Caco-2 (cell line): ENCODE measurements at places on chromosomes 11 and 22. TPM values are rescaled to one million over a fixed set of nuclear protein-coding genes. Genes with fewer than 3 reads are reported as not detected.

- H3K27me3 ChIP-seq = no peaks in the 10 kb centered on the region
- H3K36me3 ChIP-seq = no peaks in the 10 kb centered on the region
- H3K4me3 ChIP-seq = no peak overlapping the region
- H3K27ac ChIP-seq = no peak overlapping the region
Measured at GRCh38 chr22:44336962-44337677, 24.4 kb upstream of the SHISAL1 start.

- no peaks in the 10 kb centered on the region for H3K27me3 ChIP-seq
- peaks cover 4% of the 10 kb centered on the region for H3K36me3 ChIP-seq
- H3K4me3 ChIP-seq = no peak overlapping the region
- H3K27ac ChIP-seq = no peak overlapping the region
Measured at GRCh38 chr11:68349461-68350249, 37.3 kb downstream of the LRP5 start.

Gene KRTAP5-8
- total RNA-seq = not detected in 2 replicates

- H3K4me3 ChIP-seq = no peak overlapping the region
- no peaks in the 10 kb centered on the region for H3K36me3 ChIP-seq
- no peak for DNase-seq
- H3K4me1 ChIP-seq = no peaks in the 10 kb centered on the region
Measured at GRCh38 chr11:12981676-12982522, 27.2 kb upstream of the RASSF10 start.

- peak overlapping the region; percentile 80 for H3K27ac ChIP-seq
- no peaks in the 10 kb centered on the region for H3K27me3 ChIP-seq
- DNase-seq = peak; percentile 86
- no peaks in the 10 kb centered on the region; the same call in 1 of the 2 replicates for H3K36me3 ChIP-seq
- H3K4me1 ChIP-seq = peaks cover 57% of the 10 kb centered on the region
Measured at GRCh38 chr11:17542249-17542648, 2.0 kb downstream of the USH1C start.
